ENCODE measurements at places on chromosomes 6 and 20. TPM values are rescaled to one million over a fixed set of nuclear protein-coding genes. Genes with fewer than 3 reads are reported as not detected.

GRCh38 chr6:143721642-143722041, 43.9 kb downstream of the PHACTR2 start:
- H3K27ac ChIP-seq, result no peak overlapping the region
- H3K4me3 ChIP-seq, result no peak overlapping the region
- peaks cover 6% of the 10 kb centered on the region for H3K4me1 ChIP-seq
- no peaks in the 10 kb centered on the region for H3K27me3 ChIP-seq
- no peak for DNase-seq

GRCh38 chr6:15346315-15346714, 100.4 kb downstream of the JARID2 start:
- H3K27ac ChIP-seq, result no peak overlapping the region
- H3K4me3 ChIP-seq, result no peak overlapping the region
- no peak for DNase-seq
- H3K4me1 ChIP-seq, result no peaks in the 10 kb centered on the region

GRCh38 chr6:150347845-150348244, 21.0 kb upstream of the IYD start:
- H3K27me3 ChIP-seq, result no peaks in the 10 kb centered on the region
- H3K4me3 ChIP-seq, result no peak overlapping the region
- no peaks in the 10 kb centered on the region for H3K36me3 ChIP-seq
- no peaks in the 10 kb centered on the region for H3K4me1 ChIP-seq
- DNase-seq, result no peak
- no peak overlapping the region for H3K27ac ChIP-seq

GRCh38 chr6:118253741-118254140, 294.4 kb upstream of the PLN start:
- no peak for DNase-seq
- H3K4me1 ChIP-seq, result no peaks in the 10 kb centered on the region
- H3K4me3 ChIP-seq, result no peak overlapping the region
- no peak overlapping the region for H3K27ac ChIP-seq
- no peaks in the 10 kb centered on the region for H3K27me3 ChIP-seq

- no peak for DNase-seq
- no peak overlapping the region for H3K4me3 ChIP-seq
- no peak overlapping the region for H3K27ac ChIP-seq
- no peaks in the 10 kb centered on the region for H3K36me3 ChIP-seq
Measured at GRCh38 chr20:62368976-62369814, 2.1 kb upstream of the LAMA5 start.

DNA sequence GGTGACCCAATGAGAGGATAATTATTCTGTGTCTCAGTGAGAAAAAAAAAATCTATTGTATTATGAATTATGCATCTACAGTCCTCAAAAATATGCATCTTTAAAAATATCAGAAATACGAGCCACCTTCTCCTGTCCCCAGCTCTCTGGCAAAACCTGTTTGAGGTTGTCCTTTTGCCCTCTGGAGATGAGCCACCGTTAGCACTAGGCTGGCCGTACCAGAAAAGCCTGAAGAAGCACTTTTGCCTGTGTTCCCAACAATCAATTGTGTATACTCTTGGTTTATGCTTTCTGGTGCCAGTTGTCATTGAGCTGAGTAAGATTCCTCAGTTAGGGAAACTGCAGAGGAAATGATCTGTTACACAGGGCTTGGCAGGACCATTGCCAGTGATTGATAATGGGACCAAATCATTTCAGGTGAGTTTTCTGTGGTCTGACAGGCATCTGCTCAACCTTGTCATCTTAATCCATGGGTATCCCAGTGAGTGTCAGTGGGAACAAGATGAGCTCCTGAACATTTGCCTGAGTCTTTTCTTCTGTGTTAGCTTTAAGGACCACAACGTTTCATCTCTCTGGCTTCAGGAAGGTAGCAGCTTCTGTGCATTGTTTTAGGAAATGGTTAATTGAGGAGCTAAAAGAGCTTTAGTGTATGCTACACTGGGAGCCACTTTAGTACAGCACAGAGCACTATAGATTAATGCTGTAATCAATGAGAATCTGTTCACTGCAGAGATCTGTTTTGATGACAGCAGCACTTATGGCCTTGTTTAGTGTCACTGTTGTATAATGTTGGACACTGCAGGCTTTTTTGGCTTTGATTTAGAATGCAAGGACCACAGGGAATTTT, 330.1 kb downstream of the RIMS1 start:
- no peak overlapping the region for H3K27ac ChIP-seq
- DNase-seq, result no peak
- H3K4me1 ChIP-seq, result no peaks in the 10 kb centered on the region
- H3K4me3 ChIP-seq, result no peak overlapping the region

DNA sequence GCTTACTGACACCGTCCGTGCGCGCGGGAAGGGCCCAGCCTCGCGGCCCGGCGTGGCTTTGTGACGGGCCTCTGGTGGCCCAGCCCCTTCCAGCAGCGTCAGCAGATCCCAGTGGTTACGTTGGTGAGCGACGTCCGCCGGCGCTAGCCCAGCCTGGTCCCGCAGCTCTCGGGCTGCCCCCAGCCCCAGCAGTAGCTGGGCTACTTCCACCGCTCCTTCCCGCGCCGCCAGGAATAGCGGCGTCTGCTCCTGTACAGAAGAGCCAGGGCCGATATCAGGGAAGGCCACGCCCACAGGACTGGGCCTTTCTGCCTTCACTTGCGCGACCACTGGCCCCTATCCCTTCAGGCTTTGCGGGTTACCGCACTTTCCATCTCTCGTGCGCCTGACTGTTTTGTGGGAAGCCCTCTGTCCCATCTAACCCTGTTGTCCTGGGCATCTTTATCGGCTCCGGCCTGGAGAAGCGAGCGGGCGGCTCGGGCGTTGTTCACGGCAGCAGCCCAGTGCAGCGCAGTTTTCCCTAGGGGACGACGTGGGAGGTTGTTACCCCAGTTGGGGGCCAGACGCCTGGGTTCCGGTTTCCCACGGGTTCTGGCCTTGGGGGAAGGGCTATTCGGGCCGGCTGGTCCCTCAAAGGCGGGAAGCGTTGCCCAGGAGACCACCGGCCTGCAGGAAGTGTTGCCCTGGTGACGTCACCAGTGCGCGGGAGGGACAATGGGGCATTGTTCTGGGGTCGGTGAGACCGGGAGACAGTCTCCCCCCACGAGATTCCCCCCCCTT, 3.6 kb upstream of the GPSM3 start:
- DNase-seq, result peak; percentile 95
- H3K4me1 ChIP-seq, result no peaks in the 10 kb centered on the region
- peak overlapping the region; percentile 95 for H3K27ac ChIP-seq
- H3K36me3 ChIP-seq, result no peaks in the 10 kb centered on the region
- H3K27me3 ChIP-seq, result no peaks in the 10 kb centered on the region
- H3K4me3 ChIP-seq, result peak overlapping the region; percentile 86

GRCh38 chr6:130670142-130670541, 157.1 kb upstream of the SMLR1 start:
- DNase-seq, result no peak
- H3K36me3 ChIP-seq, result no peaks in the 10 kb centered on the region
- no peaks in the 10 kb centered on the region for H3K4me1 ChIP-seq
- H3K4me3 ChIP-seq, result no peak overlapping the region
- no peaks in the 10 kb centered on the region for H3K27me3 ChIP-seq

GRCh38 chr6:169534039-169534421, 167.8 kb downstream of the WDR27 start:
- no peak for DNase-seq
- H3K36me3 ChIP-seq, result no peaks in the 10 kb centered on the region
- H3K27ac ChIP-seq, result no peak overlapping the region
- H3K4me3 ChIP-seq, result no peak overlapping the region

- H3K4me1 ChIP-seq, result no peaks in the 10 kb centered on the region
- no peak overlapping the region for H3K4me3 ChIP-seq
- H3K36me3 ChIP-seq, result no peaks in the 10 kb centered on the region
- H3K27me3 ChIP-seq, result no peaks in the 10 kb centered on the region
Measured at GRCh38 chr6:152943260-152943897, 39.5 kb downstream of the FBXO5 start.

DNA sequence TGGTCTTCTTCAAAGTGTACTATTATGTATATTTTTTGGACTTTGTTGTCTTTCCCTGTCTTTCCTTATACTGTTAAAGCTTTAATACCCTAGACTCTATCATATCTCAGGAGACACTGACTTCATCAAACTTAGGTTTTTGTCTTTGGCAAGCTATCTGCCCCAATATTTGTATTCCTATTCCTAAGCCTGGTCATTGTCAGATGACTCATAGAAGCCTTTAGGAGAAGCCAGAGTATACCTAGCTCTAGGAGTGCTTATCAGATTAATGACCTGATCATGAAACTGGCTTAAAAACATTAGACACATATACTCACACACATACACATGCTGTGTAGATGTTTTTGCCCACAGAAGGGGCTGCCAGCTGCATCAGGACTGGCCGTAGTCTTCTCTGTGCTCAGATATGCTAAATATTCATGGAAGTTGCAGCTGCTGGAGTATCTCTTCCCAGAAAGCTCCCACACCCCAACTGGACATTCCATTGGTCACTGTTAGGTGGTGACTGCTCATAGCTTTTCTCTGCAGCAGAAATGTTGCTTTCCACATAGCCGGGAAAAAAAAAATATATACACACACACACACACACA, 102.0 kb downstream of the ANKS1A start:
- no peak overlapping the region for H3K27ac ChIP-seq
- peaks cover 10% of the 10 kb centered on the region for H3K36me3 ChIP-seq
- no peaks in the 10 kb centered on the region for H3K4me1 ChIP-seq
- DNase-seq, result no peak
- no peak overlapping the region for H3K4me3 ChIP-seq

- no peak for DNase-seq
- H3K4me1 ChIP-seq, result no peaks in the 10 kb centered on the region
- H3K27ac ChIP-seq, result no peak overlapping the region
- no peak overlapping the region for H3K4me3 ChIP-seq
- H3K27me3 ChIP-seq, result no peaks in the 10 kb centered on the region
Measured at GRCh38 chr20:30630761-30631160, 626.7 kb upstream of the DEFB115 start.

- H3K4me1 ChIP-seq, result no peaks in the 10 kb centered on the region
- DNase-seq, result no peak
- H3K27ac ChIP-seq, result no peak overlapping the region
- H3K27me3 ChIP-seq, result no peaks in the 10 kb centered on the region
- H3K36me3 ChIP-seq, result no peaks in the 10 kb centered on the region
- H3K4me3 ChIP-seq, result no peak overlapping the region
Measured at GRCh38 chr6:112335736-112336135, 11.4 kb upstream of the RFPL4B start.

DNA sequence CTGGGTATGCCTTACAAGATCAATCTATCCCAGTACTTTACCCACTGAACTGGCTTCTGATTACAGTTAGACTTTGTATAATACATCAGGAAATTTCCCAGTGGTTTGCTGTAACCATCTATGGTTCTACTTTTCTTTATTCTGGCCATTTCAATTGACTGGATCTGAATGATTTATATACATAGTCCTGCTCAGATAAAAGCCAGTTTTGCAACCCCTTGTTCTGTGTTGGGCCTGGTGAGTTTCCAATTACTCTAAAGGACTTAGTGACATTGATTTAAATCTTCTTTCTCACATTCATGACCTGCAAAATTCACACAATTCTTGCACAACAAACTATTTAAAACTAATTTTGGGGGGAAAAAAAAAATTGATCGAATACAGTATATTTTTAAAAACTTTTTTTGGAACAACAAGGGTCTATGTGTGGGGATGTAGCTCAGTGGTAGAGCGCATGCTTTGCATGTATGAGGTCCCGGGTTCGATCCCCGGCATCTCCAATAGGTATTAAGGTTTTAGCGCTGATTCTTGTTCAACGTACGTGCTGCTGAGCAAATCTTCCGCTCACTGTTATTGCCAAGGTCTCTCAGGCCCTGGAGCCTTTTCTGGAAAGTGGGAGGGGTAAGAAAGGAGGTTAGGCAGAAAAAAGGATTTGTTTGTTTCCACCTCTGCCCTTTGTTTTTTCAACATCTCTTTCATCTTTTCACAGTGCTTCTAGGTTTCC, 117.5 kb downstream of the GPX5 start:
- no peak for DNase-seq
- H3K4me1 ChIP-seq, result no peaks in the 10 kb centered on the region
- H3K36me3 ChIP-seq, result no peaks in the 10 kb centered on the region

GRCh38 chr6:42724825-42725224, 2.4 kb upstream of the PRPH2 start:
- H3K36me3 ChIP-seq, result no peaks in the 10 kb centered on the region
- H3K27ac ChIP-seq, result no peak overlapping the region
- no peak overlapping the region for H3K4me3 ChIP-seq
- peaks cover 4% of the 10 kb centered on the region for H3K4me1 ChIP-seq

- no peak overlapping the region for H3K27ac ChIP-seq
- H3K4me3 ChIP-seq, result no peak overlapping the region
- H3K27me3 ChIP-seq, result no peaks in the 10 kb centered on the region
- H3K36me3 ChIP-seq, result no peaks in the 10 kb centered on the region
- DNase-seq, result no peak
Measured at GRCh38 chr20:52829111-52829510, 143.0 kb upstream of the TSHZ2 start.

DNA sequence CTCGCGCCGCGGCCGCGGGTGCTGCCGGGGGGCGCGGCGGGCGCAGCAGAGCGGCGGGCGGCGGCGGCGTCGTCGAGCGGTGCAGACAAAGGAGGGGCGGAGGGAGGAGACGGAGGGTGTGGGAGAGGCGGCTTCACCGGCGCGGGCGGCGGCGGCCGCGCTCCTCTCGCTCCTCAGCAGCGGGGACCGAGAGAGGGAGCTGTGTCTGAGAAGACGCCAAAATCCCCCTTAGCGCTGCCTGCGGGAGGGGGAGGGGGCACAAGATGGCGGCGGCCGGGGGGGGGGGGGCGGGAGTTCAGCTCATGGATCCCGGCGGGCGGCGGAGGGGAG, 296 bp downstream of the ADNP start:
- no peak for DNase-seq
- H3K4me1 ChIP-seq, result no peaks in the 10 kb centered on the region
- H3K27me3 ChIP-seq, result no peaks in the 10 kb centered on the region
- H3K27ac ChIP-seq, result peak overlapping the region; percentile 97
- no peaks in the 10 kb centered on the region for H3K36me3 ChIP-seq

DNA sequence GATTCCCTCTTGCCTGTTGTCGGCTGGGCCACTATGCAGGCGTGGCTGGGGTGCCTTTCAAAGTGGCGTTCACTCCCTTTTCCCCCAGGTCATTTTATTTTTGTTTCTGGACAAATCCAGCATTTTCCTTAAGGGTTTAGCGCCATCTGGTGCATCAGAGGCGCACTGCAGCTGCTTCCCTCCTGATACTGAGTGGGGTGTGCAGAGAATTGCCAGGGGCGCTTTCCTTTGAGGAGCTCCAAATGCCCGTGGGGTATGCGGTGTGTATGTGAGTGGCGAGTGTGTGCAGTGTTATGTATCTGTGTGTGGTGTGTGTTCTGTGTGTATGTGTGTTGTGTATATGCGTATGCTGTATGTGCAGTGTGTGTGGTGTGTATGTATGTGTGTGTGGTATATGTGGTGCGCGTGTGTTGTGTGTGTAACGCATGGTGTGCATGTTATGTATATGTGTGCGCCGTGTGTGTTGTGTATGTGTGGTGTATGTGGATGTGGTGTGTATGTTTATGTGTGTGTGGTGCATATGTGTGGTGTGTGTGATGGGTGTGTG, 100.1 kb upstream of the AGPAT4 start:
- H3K27me3 ChIP-seq, result no peaks in the 10 kb centered on the region
- H3K4me1 ChIP-seq, result no peaks in the 10 kb centered on the region
- DNase-seq, result peak; percentile 90
- no peaks in the 10 kb centered on the region for H3K36me3 ChIP-seq
- no peak overlapping the region for H3K4me3 ChIP-seq

The ARFGEF3 gene
- 2.5 TPM for total RNA-seq

The ZSCAN26 gene
- total RNA-seq, result 15.7 TPM

The C6orf141 gene
- total RNA-seq, result 1.6 TPM

The TRIM40 gene
- total RNA-seq, result not detected

The ARFGEF2 gene
- total RNA-seq, result 30.2 TPM

The NR2E1 gene
- not detected for total RNA-seq

The TRIM10 gene
- not detected for total RNA-seq

The PIM1 gene
- 54.2 TPM for total RNA-seq

The EPB41L1 gene
- 47.1 TPM for total RNA-seq

The C6orf47 gene
- 18.3 TPM for total RNA-seq

The DEFB124 gene
- total RNA-seq, result 7.6 TPM

The KCNS1 gene
- total RNA-seq, result not detected

The SLC26A8 gene
- total RNA-seq, result 0.33 TPM
